Muscle of back (tissue), 13 donors: ENCODE measurements at places on chromosomes 13 and 19. TPM values are rescaled to one million over a fixed set of nuclear protein-coding genes. Genes with fewer than 3 reads are reported as not detected.

DNA sequence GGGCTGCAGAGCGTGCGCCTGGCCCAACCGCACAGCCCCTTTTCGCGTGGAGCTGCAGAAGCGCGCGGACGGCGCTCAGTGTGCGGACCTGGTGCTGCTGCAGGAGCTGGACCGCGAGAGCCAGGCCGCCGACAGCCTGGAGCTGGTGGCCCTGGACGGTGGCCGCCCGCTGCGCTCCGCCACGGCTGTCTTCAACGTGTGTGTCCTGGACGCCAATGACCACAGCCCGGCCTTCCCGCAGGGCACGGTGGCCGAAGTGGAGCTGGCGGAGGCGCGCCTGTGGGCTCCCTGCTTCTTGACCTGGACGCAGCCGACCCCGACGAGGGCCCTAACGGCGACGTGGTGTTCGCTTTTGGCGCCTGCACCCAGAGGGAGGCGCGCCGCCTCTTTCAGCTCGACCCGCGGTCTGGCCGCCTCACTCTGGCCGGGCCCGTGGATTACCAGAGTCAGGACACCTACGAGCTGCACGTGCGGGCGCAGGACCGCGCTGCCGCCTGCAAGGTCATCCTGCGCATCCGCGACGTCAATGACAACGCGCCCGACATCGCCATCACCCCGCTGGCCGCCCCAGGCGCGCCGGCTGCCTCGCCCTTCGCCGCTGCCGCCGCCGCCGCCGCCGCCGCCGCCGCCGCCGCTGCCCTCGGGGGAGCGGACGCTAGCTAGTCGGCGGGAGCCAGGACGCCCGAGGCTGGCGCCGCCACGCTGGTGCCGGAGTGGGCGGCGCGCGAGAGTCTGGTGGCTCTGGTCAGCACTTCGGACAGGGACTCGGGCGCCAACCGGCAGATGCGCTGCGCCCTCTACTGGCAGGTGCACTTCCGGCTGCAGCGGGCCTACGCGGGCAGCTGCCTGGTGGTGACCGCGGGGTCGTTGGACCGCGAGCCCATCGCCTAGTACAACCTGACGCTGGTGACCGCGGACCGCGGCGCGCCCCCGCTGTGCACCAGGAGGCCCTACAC is 172.2 kb downstream of the OLFM4 start:
- peak; percentile 46 for DNase-seq

- DNase-seq = no peak
Observed at GRCh38 chr19:50490411-50490811, 13.8 kb upstream of the GARIN5A start.

- DNase-seq = no peak
Observed at GRCh38 chr13:39862900-39863299, 207.4 kb downstream of the COG6 start.

Gene CGB8
- polyA plus RNA-seq = not detected
